Activated CD8-positive, alpha-beta memory T cell treated with anti-CD3 and anti-CD28 coated beads for 1 hour (primary cell): ENCODE measurements at places on chromosomes 12 and 14.

GRCh38 chr12:56385873-56386272 lies 23.2 kb upstream of the APOF start:
- DNase-seq: no peak

DNA sequence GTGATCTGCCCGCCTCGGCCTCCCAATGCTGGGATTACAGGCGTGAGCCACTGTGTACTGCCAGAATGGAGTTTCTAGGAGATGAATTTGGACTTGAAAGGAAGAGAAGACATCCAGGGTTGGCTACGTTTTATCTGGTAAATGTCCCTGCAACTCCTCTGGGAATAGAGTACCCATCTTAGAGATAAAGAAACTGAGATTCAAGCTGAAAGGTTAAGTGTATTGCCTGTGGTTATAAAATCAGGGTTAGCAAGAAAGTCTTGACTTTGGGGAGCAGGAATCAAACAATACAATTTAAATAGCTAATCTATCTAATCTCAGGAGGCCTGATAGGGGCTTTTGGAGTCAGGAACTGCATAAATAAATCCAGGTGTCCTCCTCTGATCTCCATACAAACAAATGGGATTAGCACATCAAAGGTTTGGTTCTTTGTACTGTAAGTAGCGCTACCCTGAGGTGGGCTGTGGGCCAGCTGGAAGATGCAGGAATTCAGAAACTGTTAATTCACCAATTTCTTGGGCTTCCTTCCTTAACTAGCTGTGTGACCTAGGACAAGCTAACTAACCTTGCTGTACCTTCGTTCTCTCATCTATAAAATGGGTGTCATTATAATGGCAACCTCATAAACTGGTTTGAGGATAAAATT lies 45.1 kb downstream of the TBX3 start:
- DNase-seq: no peak

DNA sequence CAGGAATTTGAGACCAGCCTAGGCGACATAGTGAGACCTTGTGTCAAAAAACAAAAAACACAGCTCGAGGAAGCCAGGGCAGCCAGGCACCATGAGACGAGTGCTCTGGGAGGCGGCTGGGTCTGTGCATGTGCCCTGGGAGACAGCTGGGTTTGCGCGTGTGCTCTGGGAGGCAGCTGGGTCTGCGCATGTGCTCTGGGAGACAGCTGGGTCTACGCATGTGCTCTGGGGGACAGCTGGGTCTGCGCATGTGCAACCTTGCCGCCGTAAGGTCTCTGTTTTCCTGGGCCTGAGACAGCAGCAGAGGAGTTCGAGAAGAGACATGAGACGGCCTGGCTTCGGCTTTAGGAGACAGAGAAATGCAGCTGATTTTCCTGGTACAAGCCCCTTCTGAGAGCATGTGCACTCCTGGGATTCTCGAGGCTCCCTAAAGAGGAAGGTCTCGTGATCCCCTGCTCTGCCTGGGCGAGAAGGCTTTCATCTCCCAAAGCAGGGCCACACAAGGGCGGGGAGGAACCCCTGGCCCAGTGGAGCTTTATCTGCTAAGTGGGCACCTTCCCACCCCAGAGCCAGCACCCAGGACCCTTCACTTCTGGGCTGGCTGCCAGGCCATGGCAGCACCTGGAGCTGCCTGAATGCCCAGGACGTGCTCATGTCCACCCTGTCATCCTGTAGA lies 3.5 kb upstream of the BDKRB1 start:
- no peak for DNase-seq

DNA sequence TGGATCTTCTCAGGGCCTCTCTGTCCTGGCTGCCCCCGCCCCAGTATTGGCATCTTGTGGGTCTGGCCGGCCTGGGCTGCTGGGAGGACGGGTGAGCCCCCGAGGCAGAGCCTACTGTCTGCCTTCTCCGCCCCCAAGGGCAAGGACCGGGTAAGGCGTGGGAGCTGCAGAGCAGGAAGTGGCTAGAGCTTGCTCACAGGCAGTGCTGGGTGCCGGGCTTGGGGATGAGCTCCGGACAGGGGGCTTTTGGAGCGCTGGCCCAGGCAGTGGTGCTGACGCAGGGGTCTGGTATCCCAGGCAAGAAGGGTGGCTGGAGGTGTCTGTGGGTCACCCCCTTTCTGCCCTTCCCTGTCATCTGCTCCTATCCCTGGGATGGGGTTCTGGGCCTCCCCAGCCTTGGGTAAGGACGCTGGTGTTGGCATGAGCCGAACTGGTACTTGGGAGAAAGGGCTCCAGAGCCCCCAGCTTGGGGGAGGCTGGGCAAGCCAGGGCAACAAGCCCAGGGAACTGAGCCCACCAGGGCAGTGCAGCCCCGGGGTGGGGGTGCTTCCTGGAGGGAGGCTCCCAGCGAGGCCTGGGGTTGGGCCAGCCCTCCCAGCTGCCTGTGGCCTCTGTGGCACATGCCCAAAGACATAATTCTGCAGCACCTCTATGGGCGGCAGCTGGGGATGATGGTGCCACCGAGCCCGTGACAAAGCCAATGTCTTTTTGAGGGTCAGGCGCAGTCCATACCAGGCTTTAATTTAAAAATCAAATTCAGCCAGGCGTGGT lies 126.3 kb downstream of the KIF26A start:
- DNase-seq: no peak

DNA sequence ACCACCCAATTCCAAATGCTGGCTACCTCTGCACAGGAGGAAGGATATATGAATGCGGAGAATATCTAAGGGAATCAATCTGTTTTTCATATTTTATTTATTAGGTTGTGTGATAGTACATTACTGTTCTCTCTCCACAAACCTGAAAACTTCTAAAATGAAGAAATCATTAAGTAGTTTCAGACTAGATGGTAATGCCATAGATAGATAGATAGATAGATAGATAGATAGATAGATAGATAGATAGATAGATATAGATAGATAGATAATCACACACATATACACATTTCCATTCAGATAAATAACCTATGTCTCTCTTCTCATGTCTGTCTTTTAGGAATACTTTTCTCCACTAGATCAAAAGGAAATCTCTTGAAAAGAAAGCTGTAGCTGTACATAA lies 126.1 kb upstream of the TSPAN8 start:
- DNase-seq: no peak

- DNase-seq: no peak
Measured at GRCh38 chr12:65155784-65156183, 13.6 kb upstream of the LEMD3 start.

DNA sequence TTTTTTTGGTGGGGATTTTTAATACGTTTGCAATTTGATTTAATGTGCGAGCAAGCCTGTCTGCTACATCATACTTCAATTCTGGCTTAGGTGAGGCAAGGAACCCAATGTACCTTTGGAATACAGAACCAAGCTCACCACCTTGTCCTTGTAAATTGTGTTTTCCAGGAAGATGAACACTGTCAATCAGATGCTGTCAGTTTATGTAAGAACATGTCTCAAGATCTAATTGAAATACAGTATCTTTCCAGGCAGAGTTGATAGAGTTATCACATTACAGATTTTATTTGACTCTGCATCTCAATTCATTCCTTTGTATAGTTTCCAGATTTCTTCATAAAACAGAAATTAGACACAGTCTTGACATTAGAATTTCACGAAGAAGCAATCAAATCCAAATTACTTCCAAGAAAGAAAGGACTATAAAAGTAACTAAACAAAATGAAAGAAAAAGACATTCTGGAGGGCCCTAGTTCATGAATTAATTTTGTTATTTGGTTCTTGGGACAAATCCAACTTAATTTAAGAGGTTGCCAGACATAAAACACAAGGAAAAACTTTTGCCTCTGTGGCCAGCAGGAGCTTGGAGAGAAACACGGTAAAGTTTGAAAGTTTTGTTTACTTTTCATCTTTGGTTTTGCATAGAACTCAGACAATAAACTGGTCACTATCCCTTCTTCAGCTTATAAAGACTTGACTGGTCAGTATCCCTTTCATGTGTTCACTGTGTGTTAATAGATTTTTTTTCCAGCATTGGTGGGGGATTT lies 16.4 kb upstream of the MED13L start:
- DNase-seq: no peak

DNA sequence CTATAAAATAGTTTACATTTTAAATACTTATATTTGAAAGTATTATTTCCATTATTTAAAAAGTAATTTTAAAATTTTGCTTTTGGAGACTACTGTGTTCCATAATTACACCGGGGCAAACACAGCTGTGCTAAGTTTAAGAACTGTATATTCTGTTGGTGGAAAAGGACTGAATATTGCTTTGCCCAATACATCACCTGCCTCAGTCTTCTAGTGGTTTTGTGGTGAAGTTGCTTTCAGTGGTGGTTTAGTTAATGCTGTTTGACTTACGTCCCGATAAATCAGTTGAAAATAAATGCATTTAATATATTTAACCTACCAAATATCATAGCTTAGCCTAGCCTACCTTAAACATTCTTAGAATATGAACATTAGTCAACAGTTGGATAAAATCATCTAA lies 23.4 kb downstream of the FBXO34 start:
- DNase-seq: no peak

DNA sequence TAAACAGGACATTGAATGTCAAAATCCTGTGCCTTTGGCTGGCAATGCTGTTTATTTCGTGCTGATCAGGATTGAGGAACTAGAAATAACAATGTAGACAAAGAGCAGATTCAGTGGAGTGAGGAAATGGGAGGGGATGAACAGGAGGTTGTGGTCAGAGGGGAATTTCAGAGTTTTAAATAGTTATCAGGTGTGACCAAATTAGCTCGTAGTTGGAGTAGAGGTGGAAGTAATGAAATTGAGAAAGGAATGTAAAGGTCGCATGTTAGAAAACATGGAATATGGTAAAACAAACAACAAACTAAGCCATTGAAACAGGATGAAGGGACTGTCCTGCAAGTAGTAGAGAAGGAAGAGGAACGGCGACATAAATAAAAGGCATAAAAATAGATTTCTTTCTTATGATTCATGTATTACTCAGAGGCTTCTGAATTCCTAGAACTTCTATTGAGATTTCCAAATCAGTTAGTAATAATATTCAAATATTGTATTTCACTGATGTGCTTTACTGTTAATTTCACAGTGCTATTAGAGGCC lies 9.5 kb upstream of the SAV1 start:
- no peak for DNase-seq

- no peak for DNase-seq
Measured at GRCh38 chr14:76497550-76498462, 121.9 kb downstream of the ESRRB start.

- no peak for DNase-seq
Measured at GRCh38 chr12:111428081-111428727, 22.5 kb downstream of the SH2B3 start.

DNA sequence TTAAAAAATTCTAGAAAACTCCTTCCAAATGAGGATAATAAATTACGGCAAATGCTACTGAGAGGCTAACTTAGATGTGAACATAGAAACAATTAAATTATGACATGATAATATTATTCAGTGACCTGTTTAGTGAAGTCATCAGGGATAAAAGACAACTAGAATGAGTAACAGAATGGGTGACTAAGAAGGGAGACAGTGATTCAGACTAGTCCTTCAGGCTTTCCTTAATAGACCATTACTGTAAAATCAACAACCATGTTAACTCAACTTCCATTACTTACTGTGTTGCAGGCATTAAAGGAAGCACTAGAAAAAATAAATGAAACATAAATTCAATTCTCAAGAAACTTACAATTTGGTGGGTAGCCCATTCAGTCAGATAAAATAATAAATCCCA lies 543.9 kb upstream of the LRFN5 start:
- no peak for DNase-seq

DNA sequence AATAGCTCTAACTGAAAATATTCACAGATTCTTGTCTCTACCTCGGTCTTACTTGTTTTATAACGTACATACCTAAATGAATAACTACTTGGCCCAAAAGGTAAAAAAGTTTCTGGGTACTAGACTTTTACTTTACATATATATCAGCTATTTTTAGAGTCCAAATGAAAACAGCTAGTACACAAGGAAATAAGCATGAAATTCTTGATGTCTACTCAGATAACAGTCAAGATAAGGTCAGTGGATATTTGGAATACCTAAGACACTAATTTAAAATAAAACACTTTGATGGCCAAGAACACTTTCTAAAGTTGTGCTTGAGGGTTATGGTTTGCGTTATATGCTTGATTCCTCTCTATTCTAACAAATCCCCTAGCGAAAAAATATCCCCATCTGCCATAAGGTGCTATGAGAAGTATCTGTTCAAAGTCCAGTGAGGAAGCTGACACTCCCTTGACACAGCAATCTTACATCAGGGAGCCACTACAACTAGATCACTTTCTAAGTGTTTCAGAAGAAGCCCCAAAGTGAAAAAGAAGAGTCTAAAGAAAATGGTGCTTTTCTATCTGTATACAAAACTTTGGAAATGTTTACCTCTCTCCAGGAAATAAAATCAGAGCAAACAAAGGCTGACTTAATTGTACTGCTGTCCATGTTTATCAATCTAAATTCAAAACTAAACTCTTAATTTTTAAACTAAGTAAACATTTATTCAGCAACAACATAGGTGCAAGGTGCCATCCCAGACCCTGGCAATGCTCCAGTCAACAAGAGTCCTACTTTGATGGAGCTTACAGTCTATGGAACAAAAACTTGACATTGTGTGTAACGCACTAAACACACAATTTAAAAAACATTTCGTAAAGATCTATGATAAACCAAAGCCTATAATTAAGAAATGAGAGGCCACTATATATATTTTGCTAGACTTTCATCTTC lies 11.7 kb downstream of the PTPN21 start:
- no peak for DNase-seq

GRCh38 chr12:118166946-118167345 lies 31.0 kb downstream of the PEBP1 start:
- no peak for DNase-seq

GRCh38 chr14:57749267-57749666 lies 116.6 kb downstream of the SLC35F4 start:
- no peak for DNase-seq

DNA sequence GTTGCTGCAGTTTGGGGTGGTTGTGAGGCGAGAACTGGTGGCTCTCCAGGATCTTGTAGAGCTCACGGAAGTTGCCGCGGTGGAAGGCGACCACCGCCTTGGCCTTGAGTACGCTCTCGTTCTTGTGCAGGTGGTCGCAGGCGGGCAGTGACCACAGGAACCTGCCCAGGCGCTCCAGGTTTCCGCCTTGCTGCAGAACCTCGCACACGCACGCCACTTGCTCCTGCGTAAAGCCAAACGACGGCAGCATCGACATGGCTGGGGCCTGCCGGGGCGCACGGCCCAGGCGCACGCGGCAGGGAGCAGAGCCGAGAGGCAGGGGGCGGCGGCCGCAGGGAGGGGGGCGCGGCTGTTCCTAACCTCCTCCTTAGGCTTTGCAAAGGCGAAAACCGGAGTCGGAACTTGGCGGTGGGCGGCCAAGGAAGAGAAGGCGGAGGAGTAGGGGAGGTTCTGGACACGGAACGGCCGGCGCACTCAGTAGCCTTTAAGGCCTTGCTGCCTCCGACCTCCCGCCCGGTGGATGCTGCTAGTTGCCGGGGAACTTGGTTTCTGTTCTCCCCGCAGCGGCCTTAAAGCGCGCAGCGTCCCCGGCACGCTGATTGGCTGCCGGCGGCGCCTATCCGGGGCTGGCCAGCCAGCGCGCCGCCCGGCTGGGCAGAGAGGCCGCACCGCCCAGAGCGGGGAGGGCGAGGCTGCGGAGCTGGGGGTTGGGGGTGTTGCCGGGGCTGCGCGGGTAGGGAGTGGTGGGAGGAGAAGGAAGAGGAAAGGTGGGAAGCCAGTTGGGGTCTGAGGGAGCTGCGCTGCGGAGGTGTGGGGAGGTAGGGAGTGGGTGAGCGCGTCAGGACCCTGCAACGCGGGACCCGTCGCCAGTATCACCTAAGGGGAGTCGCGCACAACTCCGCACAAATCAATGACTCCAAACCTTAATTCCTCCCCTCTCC lies at the start of gene SIX1:
SIX1 (minus strand) TSS at position 544 of the 941 bp plus-strand sequence; CDS start at position 256, 288 bp downstream.
- no peak for DNase-seq
